ENCODE measurements at places on chromosomes 2 and 18.

DNA sequence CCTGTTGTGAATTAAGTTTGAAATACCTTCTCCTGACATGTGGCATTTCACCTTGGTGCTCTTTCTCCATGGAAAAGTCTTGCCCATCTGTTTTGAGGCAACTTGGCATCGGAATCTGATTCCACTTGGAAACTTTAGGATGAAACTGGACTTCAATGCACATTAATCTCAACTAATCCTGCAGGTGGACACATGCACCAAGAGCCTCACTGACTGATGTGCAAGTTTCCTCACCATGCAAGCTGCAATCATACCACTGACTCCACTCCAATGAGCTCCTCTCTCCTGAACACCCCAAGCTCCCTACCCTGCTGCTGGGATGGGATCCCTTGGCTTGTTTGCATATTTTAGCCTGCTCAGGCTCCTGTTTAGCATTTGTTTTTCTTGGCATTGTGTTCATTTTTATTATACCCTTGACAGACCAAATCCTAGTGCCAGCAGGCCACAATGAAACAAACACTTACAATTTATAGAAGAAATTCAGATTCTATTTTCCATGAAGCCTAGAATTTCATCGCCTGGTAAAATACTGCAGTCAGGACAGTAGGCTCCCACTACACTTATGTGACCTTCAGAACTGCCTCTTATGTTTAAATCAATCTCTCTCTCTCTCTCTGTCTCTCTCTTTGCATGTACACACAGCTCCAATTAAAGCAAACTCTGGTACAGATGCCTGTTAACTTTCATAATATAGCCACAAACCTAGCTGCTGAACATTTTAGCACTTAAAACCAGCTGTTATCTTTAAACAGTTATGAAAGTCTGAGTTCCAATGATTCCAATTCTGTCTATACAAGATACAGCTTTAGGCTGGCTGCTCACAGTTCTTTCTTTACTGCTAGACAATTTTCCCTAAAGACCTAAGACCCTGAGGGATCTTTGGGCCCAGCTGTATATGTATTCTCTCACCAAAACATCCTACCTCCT is 141.5 kb downstream of the OSR1 start:
- DNase-seq, result no peak

DNA sequence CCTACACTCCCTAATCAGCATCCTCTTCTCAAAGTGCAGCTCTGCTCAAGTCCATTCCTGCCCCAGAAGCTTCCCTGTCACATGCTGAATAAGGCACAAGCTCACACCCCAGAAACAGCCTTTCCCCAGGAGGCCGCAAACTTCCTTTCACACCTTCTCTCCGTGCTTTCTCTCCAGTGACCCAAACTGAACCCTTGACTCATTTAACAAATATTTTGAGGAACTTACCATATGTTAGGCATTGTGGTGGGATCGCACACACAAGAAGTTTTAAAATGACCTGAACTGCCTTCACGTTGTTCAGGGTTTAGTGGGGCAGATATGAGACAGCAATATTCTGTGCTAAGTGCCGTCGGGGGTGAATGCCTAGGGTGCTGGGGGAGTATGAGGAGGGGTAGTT is 161.3 kb downstream of the INSIG2 start:
- no peak for DNase-seq

- DNase-seq, result no peak
Measured at GRCh38 chr2:233349005-233349998, 5.0 kb upstream of the DGKD start.

DNA sequence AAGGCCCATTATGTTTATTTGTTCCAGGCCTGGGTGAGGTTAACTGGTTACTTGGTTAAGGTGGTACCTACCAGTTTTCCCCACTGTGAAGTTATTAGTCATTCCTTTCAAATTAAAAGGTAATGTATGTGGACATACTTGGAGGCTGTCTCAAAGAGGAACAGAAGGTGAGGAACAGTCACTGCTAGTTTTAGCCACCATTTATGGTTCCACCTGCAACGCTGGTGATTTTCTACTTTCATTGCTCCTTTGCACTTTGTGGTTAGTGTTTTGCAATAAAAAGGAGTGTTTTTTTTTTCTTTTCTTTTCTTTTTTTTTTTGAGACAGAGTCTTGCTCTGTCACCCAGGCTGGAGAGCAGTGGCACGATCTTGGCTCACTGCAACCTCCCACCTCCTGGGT is 6.1 kb upstream of the ST6GAL2 start:
- DNase-seq, result no peak
